ENCODE measurements at places on chromosomes 5 and 9.

DNA sequence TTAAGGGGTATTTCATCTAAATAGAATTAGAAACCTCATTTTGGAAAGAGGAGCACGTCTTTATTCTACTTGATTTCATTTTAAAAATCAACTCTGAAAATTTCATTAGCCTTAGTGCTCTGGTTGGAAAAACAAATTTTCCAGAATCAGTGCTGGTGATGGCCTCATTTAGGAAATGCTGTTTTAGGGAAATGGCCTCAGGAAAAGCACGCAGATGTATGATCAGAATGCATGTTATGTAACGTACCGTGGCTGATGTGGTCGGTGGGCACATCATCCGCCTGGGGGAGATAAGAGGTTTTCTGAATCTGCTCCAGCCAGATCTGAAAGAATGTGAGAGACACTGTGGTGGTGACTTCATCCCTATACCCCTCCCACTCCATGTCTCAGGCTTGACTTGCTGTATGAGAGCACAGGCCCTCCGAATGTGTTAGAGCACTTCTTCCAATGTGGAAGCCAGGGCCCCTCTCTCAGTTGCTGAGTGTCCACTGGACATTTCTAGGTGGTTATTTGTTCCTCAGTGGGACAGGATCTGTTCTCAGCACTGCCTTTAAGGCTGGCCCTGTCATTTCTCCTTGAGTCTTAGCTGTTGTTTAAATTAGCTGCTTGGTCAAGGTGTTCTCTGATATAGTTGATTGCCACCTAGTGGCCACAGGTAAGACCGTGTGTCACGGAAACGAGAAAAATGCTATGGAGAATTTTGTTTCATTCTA is 96.5 kb downstream of the ARHGAP26 start:
- DNase-seq = peak; percentile 4

GRCh38 chr5:127423173-127423798 is 94.2 kb upstream of the PRRC1 start:
- no peak for DNase-seq

- DNase-seq = no peak
Measured at GRCh38 chr9:72537011-72537545, 15.7 kb downstream of the TMC1 start.

- peak; percentile 47 for DNase-seq
Measured at GRCh38 chr5:42950456-42951292, 89.4 kb downstream of the ANXA2R start.

GRCh38 chr5:41176952-41177351 is 36.4 kb downstream of the C6 start:
- no peak for DNase-seq

- no peak for DNase-seq
Measured at GRCh38 chr5:77390795-77391194, 101.3 kb downstream of the WDR41 start.

- DNase-seq = no peak
Measured at GRCh38 chr9:5631026-5631425, 2.1 kb downstream of the RIC1 start.

GRCh38 chr5:181205761-181206649 is 1.0 kb upstream of the TRIM7 start:
- DNase-seq = no peak

DNA sequence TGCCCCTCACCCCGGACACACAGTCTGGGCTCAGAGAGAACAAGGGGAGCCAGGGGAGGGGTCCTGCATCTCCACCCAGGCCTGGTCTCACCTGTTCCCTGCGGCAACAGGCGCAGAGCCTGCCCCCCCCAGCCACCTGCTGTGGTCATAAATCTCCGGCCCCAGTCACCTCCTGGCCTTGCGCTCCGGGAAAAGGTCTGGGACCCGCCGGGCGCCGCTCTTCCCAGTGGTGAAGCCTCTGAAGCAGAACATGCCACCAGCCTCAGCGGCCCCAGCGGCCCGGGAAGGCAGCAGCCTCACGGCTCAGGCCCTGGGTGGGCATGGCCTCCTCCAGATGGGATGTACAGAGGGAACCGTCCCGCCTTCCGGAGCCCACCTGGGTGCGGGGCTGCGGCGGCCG is 20.6 kb downstream of the NOTCH1 start:
- DNase-seq = no peak

Data from stimulated activated CD8-positive, alpha-beta memory T cell treated with anti-CD3 and anti-CD28 coated beads, Interleukin-7, amount 100 ng/mL, for 1 hour (primary cell).